Left renal pelvis (tissue), 4 donors: ENCODE measurements at places on chromosomes 4 and X.

DNA sequence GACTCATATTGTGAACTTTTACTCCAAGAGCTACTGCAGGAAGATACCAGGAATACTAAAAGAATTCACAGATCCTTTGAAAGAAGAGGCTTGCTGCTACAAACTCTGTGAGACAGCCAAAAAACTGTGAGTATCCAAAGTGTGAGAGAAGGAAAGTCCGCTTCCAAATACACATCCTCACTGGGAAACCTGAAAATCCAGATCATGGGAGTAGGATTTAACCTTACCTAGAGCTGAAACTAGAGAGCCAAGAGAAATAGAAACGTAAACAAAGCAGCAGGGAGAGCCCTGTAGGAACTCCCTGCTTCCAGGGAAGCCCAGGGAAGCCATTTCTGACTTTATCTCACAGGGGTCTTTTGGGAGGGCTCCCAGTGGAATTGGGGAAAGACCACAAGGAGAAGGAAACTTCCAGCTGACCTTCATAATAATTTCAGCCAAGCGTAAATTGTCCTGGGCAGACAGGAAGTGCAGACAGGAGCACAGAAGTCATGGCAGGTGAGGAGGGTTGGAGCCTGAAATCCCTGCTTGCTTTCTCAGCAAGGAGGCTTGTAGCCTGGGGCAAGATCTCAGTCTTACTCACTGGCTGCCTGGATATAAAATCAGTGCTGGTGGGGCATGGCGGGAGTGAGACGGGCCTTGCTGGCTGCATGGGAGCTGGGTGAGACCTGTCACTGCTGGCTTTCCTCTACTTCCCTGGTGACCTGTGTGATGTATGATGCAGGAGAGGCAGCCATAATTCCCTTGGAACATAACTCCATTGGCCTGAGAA, 26.2 kb upstream of the NFKB1 start:
- DNase-seq: no peak

DNA sequence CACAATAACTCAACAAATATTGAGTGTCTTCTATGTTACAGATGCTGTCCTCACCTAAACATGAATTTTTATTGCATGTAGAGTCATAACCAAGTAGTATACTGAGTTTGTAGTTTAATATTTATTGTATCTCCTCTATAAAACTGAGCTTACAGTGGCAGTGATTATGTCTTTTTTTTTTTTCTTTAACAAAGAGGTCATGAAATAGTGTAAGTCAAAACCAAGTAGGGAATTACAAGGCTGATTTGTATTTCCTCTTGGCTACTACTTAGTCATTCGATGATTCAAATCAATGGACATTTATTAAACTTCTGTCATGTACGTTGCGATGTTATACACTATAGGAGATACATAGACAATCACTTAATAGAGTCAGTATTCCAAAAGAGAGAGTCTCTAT, 48.4 kb downstream of the IL15 start:
- no peak for DNase-seq

DNA sequence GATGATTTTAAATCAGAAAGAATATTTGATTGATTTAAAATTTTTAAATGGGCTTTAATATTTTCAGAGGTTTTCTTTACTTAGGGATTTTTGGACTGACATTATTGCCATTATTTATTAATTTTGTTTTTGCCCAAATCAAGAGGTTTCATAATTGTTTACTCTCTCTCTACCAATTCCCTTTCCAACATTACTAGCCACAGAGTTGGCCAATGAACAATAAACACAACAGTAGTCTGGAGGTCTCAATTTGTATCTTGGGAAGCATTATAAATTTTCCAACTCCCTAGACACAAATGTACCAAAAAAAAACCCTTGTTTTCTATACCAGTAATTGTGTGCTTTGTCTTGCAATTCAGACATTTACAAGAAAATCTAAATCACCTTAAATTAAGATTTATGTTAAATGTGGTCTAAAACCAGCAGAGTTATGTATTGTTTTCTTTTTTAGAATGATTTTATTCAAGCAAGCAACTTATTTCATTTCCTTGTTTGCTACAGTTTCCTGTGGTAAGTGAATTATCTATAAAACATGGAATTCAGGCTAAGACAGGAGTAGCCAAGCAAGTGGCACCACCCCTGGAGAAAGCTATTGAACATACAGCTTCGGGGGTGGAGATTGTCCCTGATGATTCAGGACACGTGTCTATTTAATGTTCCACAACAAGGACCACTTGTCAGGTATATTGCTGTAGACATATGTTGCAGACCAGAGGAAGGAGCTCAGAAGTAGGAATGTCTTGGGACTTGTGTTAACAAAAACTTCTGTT, 622 bp downstream of the KLKB1 start:
- DNase-seq: no peak

DNA sequence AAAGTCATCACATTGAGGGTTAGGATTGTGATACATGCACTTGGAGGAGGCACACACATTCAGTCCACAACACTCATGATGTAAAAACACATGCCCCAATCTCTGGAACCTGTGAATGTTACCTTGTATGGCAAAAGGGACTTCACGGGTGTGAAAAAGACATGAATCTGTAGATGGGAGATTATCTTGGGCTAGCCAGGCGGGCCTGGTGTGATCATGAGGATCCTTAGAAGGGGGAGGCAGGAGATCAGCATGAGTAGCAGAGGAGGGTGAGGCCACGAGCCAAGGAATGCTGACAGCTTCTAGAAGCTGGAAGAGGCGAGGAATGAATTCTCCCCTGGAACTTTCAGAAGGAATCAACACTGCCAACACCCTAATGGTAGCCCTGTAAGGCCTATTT, 77.5 kb upstream of the ENPP6 start:
- no peak for DNase-seq

- no peak for DNase-seq
These were observed 42.0 kb downstream of the REELD1 start for GRCh38 chr4:146256328-146256727.

- DNase-seq: no peak
These were observed 82.9 kb downstream of the NFKB1 start for GRCh38 chr4:102584091-102584490.

- DNase-seq: no peak
These were observed 42.6 kb upstream of the PARM1 start for GRCh38 chr4:74890341-74890740.

GRCh38 chr4:107804956-107805355, 19.8 kb upstream of the SGMS2 start:
- no peak for DNase-seq

GRCh38 chr4:158208963-158209640, 1.2 kb upstream of the TMEM144 start:
- DNase-seq: no peak

GRCh38 chr4:115515772-115516171, 402.4 kb upstream of the NDST4 start:
- no peak for DNase-seq
